EH (cell line): ENCODE measurements at places on chromosomes 6 and 20.
A peak's percentile ranks its signal among the peaks of the same experiment; 100 is the strongest.

DNA sequence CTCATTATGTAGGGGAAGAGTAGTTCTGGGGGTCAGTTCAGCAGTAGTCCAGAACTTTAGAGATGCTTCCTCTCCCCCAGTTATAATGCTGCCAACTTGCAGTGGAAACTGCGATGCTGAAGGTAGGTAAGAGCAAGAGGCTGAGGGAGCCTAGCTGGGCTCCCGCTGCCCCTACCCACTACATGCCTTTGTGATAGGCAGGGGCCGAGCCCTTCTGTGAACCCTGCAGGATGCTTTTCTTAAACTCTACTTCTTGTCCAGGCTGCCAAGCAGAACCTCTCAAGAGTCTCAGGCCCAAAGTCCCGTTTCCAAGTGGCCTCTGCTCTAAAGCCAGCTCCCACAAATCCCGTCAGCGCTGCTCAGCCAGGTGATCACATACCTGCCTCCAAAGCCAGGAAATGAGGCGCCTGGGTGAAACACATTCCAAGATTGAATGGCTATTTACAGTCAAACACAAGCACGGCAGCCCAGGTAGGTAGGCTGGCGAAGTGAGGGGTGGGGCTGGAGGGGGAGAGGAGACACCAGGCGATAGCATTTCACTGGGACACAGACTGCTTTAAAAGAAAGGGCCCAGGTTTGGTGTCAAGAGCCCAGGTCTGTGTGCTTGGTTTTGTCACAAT is 150.7 kb downstream of the CD24 start:
- DNase-seq: no peak

DNA sequence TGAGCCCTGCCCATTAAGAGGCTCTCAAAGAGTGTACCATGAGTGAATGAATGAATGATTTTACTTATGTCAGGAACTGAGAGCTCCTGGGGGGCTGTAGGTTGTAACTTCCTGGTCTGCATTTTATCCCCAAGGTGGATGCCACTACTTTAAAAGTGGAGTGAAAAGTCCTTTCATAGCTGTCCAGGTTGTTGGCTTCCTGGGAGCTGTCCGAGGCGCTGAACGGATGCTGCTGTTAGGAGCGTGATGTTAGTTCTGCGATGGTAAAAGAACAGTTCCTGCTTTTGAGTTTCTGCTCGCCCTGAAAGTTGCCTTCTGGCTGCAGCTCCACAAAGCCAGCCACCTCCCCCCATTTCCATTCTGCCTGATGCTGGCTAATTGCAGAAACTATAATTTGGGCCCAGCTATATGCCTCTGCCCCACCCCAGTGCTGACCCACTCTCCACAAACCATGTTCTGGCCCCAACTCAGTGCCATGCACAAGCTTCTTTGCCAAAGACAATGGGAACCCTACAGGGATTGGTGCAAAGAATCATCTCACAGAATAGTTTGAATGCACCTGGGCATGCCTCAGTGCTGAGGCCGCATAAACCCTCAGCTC is 330.9 kb upstream of the CDH4 start:
- peak; percentile 6 for DNase-seq

- DNase-seq: no peak
Measured at GRCh38 chr20:20295621-20296498, 72.0 kb upstream of the INSM1 start.

DNA sequence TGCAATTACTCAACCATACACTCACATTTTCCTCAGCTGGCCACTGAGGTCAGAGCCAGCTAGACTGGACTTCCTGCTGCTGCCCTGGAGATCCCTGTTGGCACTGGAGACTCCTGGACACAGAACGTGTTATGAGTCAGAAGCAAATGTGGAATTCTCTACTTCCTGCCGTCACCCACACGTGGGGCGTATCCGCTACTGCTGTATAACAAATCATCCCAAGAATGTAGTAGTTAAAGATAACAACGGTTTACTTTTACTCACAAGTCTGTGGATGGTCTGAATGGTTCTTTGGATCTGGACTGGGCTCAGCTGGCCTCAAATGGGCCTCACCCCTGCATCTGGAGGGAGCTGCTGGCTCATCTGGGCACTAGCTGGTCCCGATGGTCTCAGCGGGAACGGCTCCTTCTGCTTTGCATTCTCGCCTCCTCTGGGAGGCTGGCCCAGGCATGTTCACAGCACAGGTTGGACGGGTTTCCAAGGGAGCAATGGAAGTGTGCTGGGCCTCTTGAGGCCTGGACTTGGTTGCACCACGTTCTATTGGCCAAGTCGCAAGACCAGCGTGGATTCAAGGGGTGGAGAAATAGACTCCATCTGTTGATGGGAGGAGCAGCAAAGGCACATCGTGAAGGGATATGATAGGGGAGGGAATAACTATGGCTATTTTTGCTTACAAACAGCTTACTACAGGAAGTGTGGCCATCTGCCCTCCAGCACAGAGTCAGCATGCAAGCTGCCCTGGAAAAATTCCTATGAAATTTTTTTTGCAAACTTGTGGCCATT is 118.5 kb downstream of the SNX5 start:
- DNase-seq: peak; percentile 100

- DNase-seq: peak; percentile 87
Measured at GRCh38 chr6:53439556-53439955, 90.8 kb upstream of the ELOVL5 start.

DNA sequence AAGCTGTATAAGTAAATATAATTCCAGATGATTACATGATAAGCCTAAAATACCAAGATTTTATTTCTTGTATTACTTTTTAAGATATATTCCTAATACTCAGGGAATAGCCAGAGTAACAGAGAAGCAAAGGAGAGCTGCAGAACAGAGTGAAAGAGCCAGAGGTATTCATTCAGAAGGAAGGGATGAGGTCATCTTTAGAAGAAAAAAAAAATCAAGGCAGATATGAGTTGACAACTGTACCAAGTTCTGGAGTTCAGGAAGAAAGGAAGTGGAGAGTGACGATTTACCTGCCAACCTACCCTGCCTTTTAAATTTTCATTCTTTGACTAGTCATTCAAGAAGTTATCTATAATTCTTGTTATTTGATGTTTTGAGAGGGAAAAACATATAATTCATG is 28.8 kb upstream of the NHSL1 start:
- DNase-seq: no peak
